Choroid plexus epithelial cell (primary cell): ENCODE measurements at places on chromosomes 7 and 10.
A peak's percentile ranks its signal among the peaks of the same experiment; 100 is the strongest.

DNA sequence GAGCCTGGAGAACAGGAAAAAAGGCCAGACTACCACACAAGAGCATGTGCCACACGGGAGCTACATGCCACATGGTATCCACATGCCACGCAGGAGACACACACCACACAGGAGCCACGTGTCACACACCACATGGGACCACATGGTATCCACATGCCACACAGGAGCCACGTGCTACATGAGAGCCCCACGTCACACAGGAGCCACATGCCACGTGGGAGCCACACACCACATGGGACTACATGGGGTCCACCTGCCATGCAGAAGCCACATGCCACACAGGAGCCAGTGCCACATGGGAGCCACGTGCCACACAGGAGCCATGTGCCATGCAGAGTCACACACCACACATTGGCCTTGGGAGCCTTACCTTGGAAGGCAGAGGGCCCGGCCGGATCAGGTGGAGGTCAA lies 244.4 kb upstream of the PPP2R2D start:
- no peak for DNase-seq

DNA sequence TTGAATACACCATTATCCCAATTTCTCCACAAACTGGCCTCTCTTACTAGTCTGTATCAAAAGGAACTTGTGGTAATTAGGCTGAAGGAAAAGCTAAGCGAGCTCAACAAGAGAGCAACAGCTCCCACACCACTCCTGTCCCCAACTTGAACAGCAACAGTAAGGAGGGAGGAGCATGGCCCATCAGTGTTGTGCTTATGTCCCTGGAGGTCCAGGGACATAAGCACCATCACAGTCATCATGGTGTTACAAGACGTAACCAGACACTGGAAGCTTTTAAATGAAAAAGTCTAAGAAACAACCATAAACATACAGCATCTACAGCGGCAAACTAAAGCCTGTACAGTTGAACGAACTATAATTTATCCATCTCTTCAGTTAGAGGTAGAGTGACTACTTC lies 989 bp downstream of the ERLIN1 start:
- peak; percentile 12 for DNase-seq

- no peak for DNase-seq
These were observed 78.9 kb downstream of the FOXL3 start for GRCh38 chr7:368651-369475.

- DNase-seq = no peak
These were observed 102.4 kb upstream of the VWC2 start for GRCh38 chr7:49670991-49671390.

GRCh38 chr10:49557681-49558080 lies 18.8 kb upstream of the ERCC6 start:
- DNase-seq = no peak

DNA sequence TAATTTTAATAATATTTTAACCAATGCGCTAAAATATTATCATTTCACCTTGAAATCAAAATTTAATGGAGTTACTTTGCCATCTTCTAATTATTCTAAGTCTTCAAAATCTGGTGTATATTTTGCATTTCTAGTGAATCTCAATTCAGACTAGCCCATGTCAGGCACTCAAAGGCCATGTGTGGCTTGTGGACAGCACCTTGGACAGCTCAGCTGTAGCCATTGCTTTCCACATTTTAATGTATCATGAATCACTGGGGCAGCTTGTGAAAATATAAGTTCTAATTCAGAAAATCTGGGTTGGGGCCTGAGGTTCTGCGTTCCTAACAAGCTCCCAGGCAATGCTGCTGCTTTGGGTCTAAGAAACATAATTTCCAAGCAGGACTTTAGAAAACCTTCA lies 57.2 kb downstream of the MGAM2 start:
- peak; percentile 28 for DNase-seq

DNA sequence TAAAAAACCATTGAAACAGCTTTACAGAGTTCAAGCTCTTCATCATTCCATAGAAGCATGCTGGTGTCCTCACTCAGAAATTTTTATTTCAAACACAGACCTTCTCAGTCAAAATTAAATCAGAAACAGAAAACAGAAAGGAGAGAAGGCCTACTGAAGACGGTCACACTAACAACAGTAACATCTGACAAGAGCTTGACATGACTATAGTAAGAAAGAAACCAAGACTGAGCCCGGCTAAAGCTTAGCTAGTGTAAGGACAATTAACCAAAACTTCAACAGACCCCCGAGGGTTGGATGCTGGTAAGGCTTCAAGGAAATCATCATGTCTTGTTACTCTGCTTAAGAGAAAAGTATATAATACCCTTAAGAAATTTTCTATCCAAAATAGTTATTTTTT lies 38.6 kb downstream of the MTPN start:
- DNase-seq = no peak

DNA sequence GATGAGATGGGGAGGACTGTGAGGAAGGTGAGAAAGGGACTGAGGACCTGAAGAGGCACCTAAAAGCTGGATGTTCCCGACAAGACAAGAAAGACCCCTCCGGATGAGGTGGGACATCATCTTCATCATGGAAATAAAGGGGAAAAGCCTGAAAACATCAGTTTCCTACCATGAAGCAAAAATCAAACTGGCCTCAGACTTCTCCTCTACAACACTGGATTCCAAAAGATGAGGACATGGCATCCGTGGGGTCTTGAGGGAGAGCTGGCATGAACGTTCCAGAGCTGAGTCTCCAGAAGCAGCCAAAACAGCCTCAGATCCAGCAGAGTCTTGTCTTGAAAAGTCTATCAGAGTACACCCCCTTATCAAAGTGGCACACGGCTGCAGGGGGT lies 44.5 kb downstream of the DIP2C start:
- DNase-seq = no peak

GRCh38 chr10:51879238-51879637 lies 179.8 kb upstream of the CSTF2T start:
- peak; percentile 99 for DNase-seq

DNA sequence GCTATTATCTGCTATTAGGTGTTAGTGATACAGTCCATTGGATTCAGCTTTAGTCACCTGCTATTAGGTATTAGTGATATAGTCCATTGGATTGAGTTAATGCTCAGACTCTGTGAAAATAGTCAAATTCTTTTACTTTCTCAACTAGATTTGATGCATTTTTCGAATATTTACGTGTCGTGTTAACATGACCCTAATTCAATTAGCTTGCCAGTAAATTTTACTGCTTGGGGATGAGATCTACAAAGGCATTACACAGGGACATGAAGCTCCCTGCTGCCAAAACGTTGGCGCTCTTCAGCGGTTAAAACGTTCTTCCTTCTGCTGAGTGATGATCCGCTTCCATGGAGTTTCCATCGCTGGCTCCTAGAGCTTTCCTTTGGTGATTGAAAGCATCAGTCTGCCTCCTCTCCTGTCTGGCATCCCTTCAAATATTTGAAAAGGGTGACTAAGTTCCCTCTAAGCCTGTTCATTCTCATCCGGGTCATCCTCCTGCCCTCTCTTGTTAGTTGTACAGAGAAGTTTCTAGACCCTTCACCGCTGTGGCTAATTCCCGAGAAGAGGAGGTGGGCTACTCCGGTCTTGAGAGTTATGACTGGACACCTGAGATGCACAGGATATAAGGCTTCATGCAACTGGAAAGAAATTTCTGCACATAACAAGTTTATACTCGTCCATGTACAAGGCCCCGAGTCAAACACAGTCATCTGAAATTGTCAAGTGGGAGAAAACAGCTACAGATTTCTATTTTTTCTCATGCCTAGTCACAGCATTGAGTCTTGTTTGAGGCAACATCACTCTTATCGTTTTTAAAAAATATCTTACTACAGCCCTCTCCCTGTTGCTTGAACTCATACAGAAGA lies 254.0 kb downstream of the KLF6 start:
- no peak for DNase-seq

GRCh38 chr10:1673568-1674345 lies 63.6 kb downstream of the ADARB2 start:
- no peak for DNase-seq

GRCh38 chr10:88249450-88249849 lies 333.7 kb downstream of the RNLS start:
- no peak for DNase-seq
